Left ventricle myocardium inferior (tissue), 1 donor: ENCODE measurements at places on chromosomes 2 and 18. TPM values are rescaled to one million over a fixed set of nuclear protein-coding genes. Genes with fewer than 3 reads are reported as not detected.

GRCh38 chr18:33745151-33745795, 167.3 kb downstream of the ASXL3 start:
- no peak overlapping the region for H3K4me3 ChIP-seq
- H3K4me1 ChIP-seq = no peaks in the 10 kb centered on the region
- no peak for DNase-seq
- no peak overlapping the region for H3K27ac ChIP-seq
- H3K36me3 ChIP-seq = peaks cover 30% of the 10 kb centered on the region
- no peaks in the 10 kb centered on the region for H3K27me3 ChIP-seq

GRCh38 chr18:39713961-39714360, 2148.4 kb upstream of the CELF4 start:
- H3K4me1 ChIP-seq = no peaks in the 10 kb centered on the region
- no peak overlapping the region for H3K27ac ChIP-seq
- no peaks in the 10 kb centered on the region for H3K36me3 ChIP-seq
- H3K27me3 ChIP-seq = no peaks in the 10 kb centered on the region
- DNase-seq = no peak

- peaks cover 44% of the 10 kb centered on the region for H3K4me1 ChIP-seq
- no peak for DNase-seq
- no peaks in the 10 kb centered on the region for H3K27me3 ChIP-seq
- no peak overlapping the region for H3K27ac ChIP-seq
- no peak overlapping the region for H3K4me3 ChIP-seq
Observed at GRCh38 chr18:10063489-10063888, 149.7 kb downstream of the VAPA start.

DNA sequence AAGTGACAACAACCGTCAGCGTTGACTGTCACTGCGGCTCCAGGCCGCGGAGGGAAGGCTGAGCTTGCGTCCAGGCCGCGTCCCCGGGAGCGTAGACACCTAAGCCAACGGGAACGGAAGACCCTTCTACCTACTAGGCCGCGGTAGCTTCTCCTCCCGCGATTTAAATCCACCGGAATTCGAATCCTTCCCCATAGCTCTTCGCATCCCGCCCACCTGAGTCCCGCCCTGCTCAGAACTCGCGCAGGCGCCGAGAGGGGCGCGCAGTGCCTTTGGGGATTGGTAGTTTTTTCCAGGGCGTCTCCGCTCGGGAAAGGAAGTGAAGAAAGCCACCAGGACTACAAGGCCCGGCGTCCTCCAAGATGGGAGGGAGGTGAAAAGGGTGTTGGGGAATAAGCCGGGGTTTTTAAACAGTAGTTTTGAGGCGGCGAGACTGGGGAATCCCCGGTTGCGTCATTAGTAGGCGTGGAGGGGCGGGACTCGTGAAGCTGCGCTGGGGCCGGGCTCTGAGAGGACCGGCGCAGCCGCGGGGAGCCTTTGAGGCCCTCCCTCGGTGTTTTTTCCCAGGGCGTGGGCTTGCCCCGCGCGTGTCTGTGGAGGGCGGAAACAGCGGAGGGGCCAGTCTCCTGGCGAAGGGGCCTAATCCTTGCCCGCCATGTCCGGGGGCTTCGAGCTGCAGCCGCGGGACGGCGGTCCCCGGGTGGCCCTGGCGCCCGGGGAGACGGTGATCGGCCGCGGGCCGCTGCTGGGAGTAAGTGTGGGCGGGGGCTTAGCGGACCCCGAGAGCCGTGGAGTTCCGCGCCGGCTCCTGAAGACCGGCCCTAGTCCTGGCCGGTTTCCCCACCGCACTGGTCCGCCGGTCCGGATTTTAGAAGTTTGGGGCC, at the start of the genes APLF and FBXO48:
TSS of gene APLF (plus strand) at position 509 of the 884 bp plus-strand sequence. CDS start at position 656, 147 bp downstream.
TSS of gene FBXO48 (minus strand) at position 218 of the 884 bp plus-strand sequence. CDS start 2,149 bp downstream, outside the sequence.
- H3K27ac ChIP-seq = peak within 1 kb of the TSS; percentile 88
- peak within 1 kb of the TSS; percentile 90 for H3K4me3 ChIP-seq
- H3K27me3 ChIP-seq = no peaks in the 10 kb centered on the region
- no peaks in the 10 kb centered on the region for H3K36me3 ChIP-seq

GRCh38 chr2:27977731-27978312, 87.3 kb downstream of the BABAM2 start:
- peaks cover 12% of the 10 kb centered on the region for H3K4me1 ChIP-seq
- DNase-seq = no peak
- H3K27ac ChIP-seq = no peak overlapping the region

GRCh38 chr2:219169930-219170654, at the start of gene SLC23A3:
Gene SLC23A3, minus strand, starts transcription at chr2:219170029. Its CDS starts 45 bp downstream, at chr2:219169984.
- H3K4me3 ChIP-seq = no peak within 1 kb of the TSS
- DNase-seq = no peak
- no peaks in the 10 kb centered on the region for H3K27me3 ChIP-seq
- H3K36me3 ChIP-seq = peaks cover 30% of the 10 kb centered on the region
- peaks cover 25% of the 10 kb centered on the region for H3K4me1 ChIP-seq

GRCh38 chr2:43215673-43216255, 10.6 kb downstream of the ZFP36L2 start:
- no peaks in the 10 kb centered on the region for H3K27me3 ChIP-seq
- H3K4me3 ChIP-seq = no peak overlapping the region
- no peak for DNase-seq
- peaks cover 55% of the 10 kb centered on the region for H3K4me1 ChIP-seq
- no peaks in the 10 kb centered on the region for H3K36me3 ChIP-seq

- H3K4me3 ChIP-seq = no peak overlapping the region
- peak; percentile 24 for DNase-seq
- peak overlapping the region; percentile 37 for H3K27ac ChIP-seq
- no peaks in the 10 kb centered on the region for H3K36me3 ChIP-seq
- H3K27me3 ChIP-seq = no peaks in the 10 kb centered on the region
- peaks cover 41% of the 10 kb centered on the region for H3K4me1 ChIP-seq
Observed at GRCh38 chr2:234437642-234438304, 59.1 kb downstream of the ARL4C start.

DNA sequence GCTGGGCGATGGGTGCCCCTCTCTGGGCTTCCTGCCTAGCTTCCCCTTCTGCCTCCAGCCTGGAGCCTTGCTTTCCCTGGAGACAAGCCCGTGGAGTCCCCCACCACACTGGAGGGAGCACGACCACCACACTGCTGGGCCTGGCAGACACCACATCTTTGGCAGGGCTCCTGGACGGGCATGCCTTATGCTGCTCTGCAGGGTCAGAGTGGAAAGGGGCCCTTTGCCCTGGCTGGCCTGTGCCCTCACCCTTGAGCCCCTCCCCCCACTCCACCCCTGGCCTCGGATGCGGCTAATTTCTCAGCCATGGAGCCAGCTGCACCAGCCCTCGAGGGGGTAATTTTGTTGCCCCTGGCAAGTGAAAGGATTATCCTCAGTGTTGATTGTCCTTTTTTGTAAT, 194.5 kb downstream of the LOXHD1 start:
- no peaks in the 10 kb centered on the region for H3K27me3 ChIP-seq
- H3K36me3 ChIP-seq = peaks cover 2% of the 10 kb centered on the region
- DNase-seq = no peak
- H3K27ac ChIP-seq = no peak overlapping the region
- H3K4me1 ChIP-seq = peaks cover 5% of the 10 kb centered on the region

Gene CDCA7
- total RNA-seq = 0.96 TPM

Gene CYTIP
- total RNA-seq = 0.82 TPM

Gene FOXI3
- total RNA-seq = not detected

Gene VWA3B
- total RNA-seq = 0.52 TPM

Gene KIAA1328
- 4.0 TPM for total RNA-seq
